ENCODE measurements at places on chromosomes 4 and X. TPM values are rescaled to one million over a fixed set of nuclear protein-coding genes. Genes with fewer than 3 reads are reported as not detected.

DNA sequence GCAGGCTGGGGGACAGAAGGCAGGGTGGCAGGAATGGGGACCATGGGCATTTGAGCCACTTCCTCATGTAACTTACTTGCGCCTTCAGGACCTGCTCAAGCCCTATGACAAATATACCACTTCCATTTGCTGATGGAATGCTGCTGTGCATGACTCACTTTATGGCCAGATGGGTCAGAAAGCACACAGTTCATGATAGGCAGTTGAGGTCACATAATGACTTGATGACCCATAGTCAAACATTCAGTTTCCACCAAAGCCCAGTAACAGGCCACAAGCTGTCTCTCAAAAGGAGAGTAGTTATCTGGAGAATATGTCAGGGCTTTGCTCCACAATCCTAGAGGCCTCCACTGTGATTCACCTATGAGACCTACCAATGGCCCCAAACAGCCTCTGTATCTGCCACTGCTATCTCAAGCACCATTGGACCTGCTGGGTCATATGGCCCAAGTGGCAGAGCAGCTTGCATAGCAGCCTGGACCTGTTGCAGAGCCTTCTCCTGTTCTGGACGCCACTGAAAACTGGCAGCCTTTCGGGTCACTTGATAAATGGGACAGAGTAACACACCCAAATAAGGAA lies 5.3 kb upstream of the PAPSS1 start:
- no peaks in the 10 kb centered on the region for H3K36me3 ChIP-seq
- DNase-seq = no peak
- peaks cover 8% of the 10 kb centered on the region for H3K4me1 ChIP-seq
- H3K27me3 ChIP-seq = peaks cover 10% of the 10 kb centered on the region

DNA sequence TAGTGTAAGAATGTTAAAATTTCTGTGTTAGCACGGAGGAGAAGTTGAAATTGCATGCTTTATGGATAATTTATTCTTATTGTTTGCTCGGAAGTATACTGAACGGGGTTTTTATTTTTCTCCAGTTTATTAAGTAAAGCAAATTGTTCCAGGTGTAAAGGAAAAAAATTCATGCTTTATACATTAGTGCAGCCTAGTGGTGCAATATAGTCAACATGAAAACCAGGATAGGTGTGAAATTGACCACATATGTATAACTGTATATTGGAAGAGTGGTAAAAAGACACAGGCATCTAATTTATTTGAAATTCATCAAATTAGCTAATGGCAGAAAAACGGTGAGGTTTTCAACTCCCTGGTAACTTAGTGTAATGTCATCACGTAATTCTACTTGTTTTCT lies 959 bp downstream of the BRS3 start:
- peaks cover 30% of the 10 kb centered on the region for H3K27me3 ChIP-seq
- no peaks in the 10 kb centered on the region for H3K4me1 ChIP-seq
- H3K36me3 ChIP-seq = no peaks in the 10 kb centered on the region
- no peak for DNase-seq

GRCh38 chr4:52939325-52939724 lies 77.2 kb downstream of the RASL11B start:
- no peak for DNase-seq
- H3K27ac ChIP-seq = no peak overlapping the region
- no peak overlapping the region for H3K4me3 ChIP-seq
- peaks cover 7% of the 10 kb centered on the region for H3K36me3 ChIP-seq
- no peaks in the 10 kb centered on the region for H3K4me1 ChIP-seq
- H3K27me3 ChIP-seq = no peaks in the 10 kb centered on the region

GRCh38 chr4:7430368-7430964 lies 4.3 kb downstream of the PSAPL1 start:
- H3K27me3 ChIP-seq = peaks cover 23% of the 10 kb centered on the region
- peaks cover 10% of the 10 kb centered on the region for H3K4me1 ChIP-seq
- H3K4me3 ChIP-seq = no peak overlapping the region
- no peaks in the 10 kb centered on the region for H3K36me3 ChIP-seq
- peak; percentile 10 for DNase-seq
- no peak overlapping the region for H3K27ac ChIP-seq

- no peak overlapping the region for H3K27ac ChIP-seq
- H3K4me1 ChIP-seq = no peaks in the 10 kb centered on the region
- no peaks in the 10 kb centered on the region for H3K36me3 ChIP-seq
- no peak overlapping the region for H3K4me3 ChIP-seq
- DNase-seq = no peak
- no peaks in the 10 kb centered on the region for H3K27me3 ChIP-seq
Measured at GRCh38 chr4:166014411-166014810, 141.4 kb downstream of the TLL1 start.

GRCh38 chr4:176383273-176384077 lies 63.7 kb downstream of the SPCS3 start:
- no peak overlapping the region for H3K27ac ChIP-seq
- H3K4me1 ChIP-seq = peaks cover 4% of the 10 kb centered on the region
- DNase-seq = no peak
- no peaks in the 10 kb centered on the region for H3K27me3 ChIP-seq
- H3K4me3 ChIP-seq = no peak overlapping the region
- no peaks in the 10 kb centered on the region for H3K36me3 ChIP-seq

Gene FAM47A
- not detected for total RNA-seq
